Panc1 (cell line): ENCODE measurements at places on chromosomes 12 and 14.

DNA sequence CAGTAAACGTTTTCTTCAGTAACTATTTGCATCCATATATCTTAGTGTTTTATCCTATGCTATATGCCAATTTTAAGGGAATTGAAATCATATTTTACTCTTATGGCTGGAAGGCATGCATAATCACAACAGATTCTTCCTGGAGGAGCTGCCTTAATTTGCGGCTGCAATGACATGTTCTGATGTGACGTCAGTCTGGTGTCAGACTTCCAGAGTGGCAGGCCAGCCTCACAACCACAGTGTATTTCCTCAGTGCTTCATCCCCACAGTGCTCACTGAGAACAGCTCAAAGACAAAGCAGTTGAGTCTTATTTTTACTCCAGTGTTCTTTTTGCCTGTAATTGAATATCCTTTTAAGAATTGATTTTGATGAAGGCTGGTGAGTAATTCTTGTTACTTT is 107.1 kb downstream of the PLEKHA5 start:
- DNase-seq = no peak

DNA sequence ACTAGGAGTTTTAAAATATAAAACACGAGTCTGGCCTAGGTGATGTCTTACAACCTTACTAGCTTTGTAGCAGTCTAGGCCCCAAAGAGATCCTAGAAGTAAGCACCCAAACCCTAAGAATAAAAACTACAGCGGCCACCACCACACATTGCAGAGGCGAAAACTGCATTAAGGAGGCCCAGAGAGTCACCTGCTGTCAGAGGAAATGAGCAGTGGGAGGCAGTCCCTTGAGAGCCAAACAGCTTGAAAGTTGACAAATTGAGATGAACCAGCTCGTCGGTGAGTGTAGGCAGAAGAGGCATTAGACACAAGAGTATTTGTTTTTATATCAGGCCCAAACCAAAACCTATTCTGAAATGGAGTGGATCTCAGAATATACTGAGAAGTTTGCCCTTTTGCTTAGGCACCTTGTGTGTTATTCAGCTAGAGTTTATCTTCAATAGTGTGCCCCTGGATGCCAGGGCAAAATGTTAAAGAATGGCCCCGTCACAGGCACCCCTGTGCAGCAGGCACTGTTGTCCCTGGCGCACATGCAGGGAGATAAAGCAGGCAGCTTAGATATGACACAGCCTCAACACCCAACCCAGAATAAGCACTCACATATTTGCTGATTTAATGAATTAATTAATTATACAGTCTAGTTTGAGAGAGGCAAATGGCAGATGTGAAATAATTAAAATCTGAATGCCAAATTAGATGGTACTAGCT is 56.7 kb downstream of the TTC7B start:
- DNase-seq = no peak

DNA sequence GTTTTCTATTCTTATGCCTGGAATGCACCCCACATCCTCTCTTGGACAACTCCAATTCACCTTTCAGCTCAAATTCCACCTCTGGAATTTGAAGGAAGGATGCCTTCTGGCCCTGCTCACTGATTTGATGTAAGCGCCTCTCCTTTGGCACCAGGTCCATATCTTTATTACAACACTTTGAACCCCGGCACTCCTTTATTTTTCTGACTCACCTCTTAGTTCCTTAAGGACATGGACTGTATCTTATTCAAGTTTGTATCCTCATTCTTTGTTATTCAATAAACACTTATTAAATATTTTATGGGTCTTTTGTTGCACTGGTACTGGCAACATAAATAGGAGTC is 3.1 kb downstream of the GALC start:
- DNase-seq = no peak

- no peak for DNase-seq
Measured at GRCh38 chr12:56119361-56119796, 1.3 kb downstream of the ZC3H10 start.
